Immature natural killer cell (primary cell): ENCODE measurements at places on chromosomes 16 and 17.

- no peak for DNase-seq
These were observed 253.2 kb upstream of the IRX5 start for GRCh38 chr16:54677308-54677950.

- peak; percentile 96 for DNase-seq
These were observed at the start of gene POLDIP2 for GRCh38 chr17:28357061-28357900. POLDIP2 (minus strand) TSS chr17:28357527; CDS start chr17:28357448, 79 bp downstream.

- no peak for DNase-seq
These were observed 580 bp downstream of the TANC2 start for GRCh38 chr17:62966426-62967204.

DNA sequence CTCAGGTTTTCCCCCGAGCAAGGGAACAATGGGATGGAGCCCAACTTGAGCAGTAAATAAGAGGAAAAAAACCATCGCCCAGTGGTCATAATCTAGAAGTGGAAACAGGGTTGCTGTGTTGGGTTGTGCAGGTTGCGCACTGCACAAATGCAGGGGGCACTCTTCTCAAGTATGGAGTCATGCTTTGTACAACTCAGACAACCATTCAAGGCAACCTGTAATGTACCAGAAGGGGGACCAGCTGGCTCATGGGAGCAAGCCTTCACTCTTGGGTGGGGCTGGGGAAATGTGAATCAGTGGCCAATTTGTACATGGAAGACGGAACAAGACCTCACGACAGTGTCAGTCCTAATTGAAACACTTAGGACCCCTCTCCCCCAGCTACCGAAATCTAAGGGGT, 23.9 kb upstream of the LITAF start:
- DNase-seq, result no peak
